ENCODE measurements at places on chromosomes 13 and 19.

DNA sequence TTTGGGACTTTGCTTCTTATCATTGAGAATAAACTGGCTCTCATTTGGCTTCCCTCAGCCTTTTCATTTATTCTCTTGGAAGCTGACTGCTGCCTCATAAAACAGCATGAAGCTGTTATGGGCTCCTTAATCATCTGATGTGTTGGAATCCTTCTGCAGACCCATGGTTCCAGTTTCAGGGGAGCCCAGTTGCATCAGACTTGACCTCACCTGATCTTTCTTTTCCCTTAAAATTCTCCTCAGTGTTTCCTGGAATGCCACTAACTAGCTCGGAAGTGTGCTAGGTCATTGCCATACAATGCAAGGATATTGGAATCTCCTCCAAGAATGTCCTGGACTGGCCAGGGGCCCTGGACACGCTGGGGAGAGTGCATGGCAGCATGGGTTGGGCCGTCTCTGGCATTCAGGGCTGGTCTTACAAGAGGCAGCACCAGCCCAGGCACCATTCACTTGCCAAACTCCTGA is 158.7 kb downstream of the FLT1 start:
- no peak overlapping the region for H3K27ac ChIP-seq
- H3K4me1 ChIP-seq: no peaks in the 10 kb centered on the region
- H3K27me3 ChIP-seq: peaks cover 3% of the 10 kb centered on the region

DNA sequence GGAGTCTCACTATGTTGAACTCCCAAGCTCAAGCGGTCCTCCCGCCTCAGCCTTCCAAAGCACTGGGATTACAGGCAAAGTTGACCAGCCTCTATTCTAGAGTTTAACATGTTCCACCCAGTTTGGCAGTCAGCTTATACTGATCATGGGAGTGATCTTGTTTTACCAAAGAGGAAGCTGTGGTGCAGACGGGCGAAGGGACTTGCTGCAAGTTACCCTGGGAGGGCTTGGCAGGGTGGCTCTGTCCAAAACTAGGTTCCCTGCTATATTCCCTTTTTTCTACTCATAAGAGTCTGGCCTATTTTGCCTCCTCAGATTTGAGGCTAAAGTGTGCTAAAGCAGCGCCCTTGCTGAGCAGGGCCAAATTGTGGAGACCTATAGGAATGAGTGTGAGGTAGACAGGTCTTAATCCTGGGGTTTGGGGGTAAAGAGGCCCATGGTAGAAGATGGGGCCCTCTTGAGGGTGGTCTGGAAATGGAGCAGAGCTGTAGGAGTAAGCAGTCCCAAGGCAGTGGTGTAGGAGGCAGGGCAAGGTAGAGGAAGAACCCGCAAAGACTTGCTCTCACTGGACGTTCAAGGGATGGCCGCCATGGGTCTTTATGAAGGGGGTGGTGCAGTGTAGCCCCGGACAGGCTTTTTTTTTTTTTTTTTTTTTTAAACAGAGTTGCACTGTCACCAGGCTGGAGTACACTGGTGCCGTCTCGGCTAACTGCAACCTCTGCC is 3.3 kb downstream of the RPS19 start:
- no peaks in the 10 kb centered on the region for H3K27me3 ChIP-seq
- peaks cover 70% of the 10 kb centered on the region for H3K36me3 ChIP-seq
- no peak for DNase-seq
- peaks cover 36% of the 10 kb centered on the region for H3K4me1 ChIP-seq
- no peak overlapping the region for H3K27ac ChIP-seq

DNA sequence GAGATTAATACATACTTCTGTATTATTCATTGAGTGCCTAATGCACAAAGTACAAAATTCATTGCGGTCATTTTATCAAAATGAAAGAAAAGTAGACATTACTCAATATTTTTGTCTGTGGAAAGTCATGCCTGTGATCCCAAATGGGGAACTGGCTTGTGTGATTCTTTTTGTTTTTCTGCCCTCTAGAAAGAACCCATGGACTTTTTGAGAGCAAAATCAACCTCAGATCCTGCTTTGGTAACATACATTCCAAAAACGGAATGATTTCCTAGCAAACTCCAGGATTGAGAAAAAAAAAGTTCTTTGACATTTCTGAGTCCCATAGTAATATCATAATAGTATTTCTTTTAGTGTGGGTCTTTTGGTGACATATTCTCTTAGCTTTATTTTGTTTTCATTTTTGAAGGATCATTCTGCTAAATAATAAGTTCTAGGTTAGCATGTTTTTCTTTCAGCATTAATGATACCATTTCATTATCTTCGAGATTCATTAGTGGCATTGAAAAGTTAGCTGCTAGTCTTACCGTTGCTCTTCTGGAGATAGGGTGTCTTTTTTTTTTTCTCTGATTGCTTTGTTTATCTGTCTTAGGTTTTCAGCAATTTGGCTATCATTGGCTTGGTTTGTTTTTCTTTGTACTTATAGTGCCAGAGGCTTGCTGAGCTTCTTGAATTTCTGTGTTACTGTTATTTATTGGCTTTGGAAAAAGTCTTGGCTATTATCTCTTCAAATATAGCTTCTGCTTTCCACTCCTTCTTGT is 102.4 kb upstream of the CSNK1A1L start:
- H3K27ac ChIP-seq: no peak overlapping the region
- H3K27me3 ChIP-seq: no peaks in the 10 kb centered on the region
- no peak overlapping the region for H3K4me3 ChIP-seq
- no peaks in the 10 kb centered on the region for H3K4me1 ChIP-seq
- no peak for DNase-seq
- no peaks in the 10 kb centered on the region for H3K36me3 ChIP-seq

DNA sequence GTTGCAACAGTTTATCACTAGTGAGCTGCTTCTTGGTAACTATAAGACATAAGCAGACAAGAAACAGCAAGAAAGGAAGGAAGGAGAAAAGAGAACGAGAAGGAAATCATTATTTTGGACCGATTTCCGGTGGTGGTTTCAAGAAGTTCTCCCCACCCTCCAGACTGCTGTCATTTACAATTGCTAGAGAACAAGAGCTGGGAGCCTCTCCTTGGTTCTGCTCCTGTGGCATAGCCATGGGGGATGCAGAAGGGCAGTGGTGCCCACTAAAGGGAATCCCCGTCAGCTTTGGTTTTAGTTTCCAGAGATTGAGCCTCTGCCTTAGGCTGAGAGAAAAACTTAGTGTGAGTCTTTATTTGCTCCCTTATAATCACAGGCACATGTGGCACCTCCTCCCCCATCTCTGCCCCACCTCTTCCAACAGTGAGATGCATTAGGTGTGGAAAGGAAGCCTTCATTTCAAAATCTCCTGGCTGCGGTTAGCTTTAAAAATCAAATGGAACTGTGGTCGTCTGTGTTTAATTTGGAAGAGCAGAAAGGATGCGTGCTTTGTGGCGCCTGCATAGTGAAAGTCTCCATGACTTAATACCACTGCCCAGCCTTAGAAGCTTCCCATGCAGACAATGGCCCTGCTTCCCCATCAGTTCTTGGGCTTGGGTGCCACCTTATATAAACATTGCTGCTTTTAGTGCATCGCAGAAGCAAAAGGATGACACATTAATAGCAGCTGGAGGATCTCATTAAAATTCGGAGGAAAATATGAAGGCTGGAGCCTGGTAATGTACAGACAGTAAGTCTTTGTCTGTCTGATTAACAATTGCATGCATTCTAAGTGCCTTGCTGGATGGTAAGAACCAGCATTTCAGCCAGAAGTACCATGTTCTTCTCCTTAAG is 25.0 kb downstream of the LRCH1 start:
- H3K36me3 ChIP-seq: no peaks in the 10 kb centered on the region
- no peak overlapping the region for H3K27ac ChIP-seq
- peaks cover 18% of the 10 kb centered on the region for H3K4me1 ChIP-seq
- H3K4me3 ChIP-seq: no peak overlapping the region
- DNase-seq: peak; percentile 33
- no peaks in the 10 kb centered on the region for H3K27me3 ChIP-seq

- peaks cover 15% of the 10 kb centered on the region for H3K27me3 ChIP-seq
- H3K27ac ChIP-seq: no peak overlapping the region
- H3K4me1 ChIP-seq: no peaks in the 10 kb centered on the region
- no peak for DNase-seq
- H3K4me3 ChIP-seq: no peak overlapping the region
These were observed 1.1 kb downstream of the LYPD4 start for GRCh38 chr19:41843371-41843770.

GRCh38 chr13:77213644-77214043 is 113.2 kb downstream of the MYCBP2 start:
- no peak overlapping the region for H3K4me3 ChIP-seq
- peak; percentile 19 for DNase-seq
- no peaks in the 10 kb centered on the region for H3K4me1 ChIP-seq
- H3K27me3 ChIP-seq: no peaks in the 10 kb centered on the region

- no peaks in the 10 kb centered on the region for H3K27me3 ChIP-seq
- no peak overlapping the region for H3K4me3 ChIP-seq
- no peak for DNase-seq
- peaks cover 35% of the 10 kb centered on the region for H3K36me3 ChIP-seq
- H3K4me1 ChIP-seq: peaks cover 12% of the 10 kb centered on the region
These were observed 39.9 kb downstream of the CEBPG start for GRCh38 chr19:33413426-33413725.

DNA sequence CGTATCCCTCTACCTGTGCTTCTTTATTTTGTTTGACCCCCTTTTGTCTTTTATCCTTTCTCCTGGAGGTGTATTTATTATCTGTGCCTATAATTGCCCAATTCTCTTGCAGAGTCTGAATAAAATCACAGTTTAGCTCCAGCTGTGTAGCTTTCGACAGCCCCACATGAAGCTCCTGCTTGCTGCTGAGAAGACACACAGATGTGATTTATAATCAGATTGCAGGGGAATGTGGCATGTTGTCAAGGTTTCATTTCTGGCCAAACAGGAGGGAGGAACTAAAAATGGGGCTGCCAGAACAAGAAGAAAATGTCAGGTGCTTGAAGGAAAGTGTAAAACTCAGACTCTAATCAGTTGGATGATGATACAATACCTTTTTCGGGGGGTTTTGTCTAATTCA is 22.7 kb downstream of the CCNA1 start:
- no peak for DNase-seq
- H3K27ac ChIP-seq: no peak overlapping the region
- no peaks in the 10 kb centered on the region for H3K27me3 ChIP-seq
- no peak overlapping the region for H3K4me3 ChIP-seq

All from mesenchymal stem cell (in vitro differentiated cells and primary cell).